ENCODE measurements at places on chromosomes 6 and 20. TPM values are rescaled to one million over a fixed set of nuclear protein-coding genes. Genes with fewer than 3 reads are reported as not detected.

SLC16A10 gene
- 0.02 TPM for total RNA-seq

DNA sequence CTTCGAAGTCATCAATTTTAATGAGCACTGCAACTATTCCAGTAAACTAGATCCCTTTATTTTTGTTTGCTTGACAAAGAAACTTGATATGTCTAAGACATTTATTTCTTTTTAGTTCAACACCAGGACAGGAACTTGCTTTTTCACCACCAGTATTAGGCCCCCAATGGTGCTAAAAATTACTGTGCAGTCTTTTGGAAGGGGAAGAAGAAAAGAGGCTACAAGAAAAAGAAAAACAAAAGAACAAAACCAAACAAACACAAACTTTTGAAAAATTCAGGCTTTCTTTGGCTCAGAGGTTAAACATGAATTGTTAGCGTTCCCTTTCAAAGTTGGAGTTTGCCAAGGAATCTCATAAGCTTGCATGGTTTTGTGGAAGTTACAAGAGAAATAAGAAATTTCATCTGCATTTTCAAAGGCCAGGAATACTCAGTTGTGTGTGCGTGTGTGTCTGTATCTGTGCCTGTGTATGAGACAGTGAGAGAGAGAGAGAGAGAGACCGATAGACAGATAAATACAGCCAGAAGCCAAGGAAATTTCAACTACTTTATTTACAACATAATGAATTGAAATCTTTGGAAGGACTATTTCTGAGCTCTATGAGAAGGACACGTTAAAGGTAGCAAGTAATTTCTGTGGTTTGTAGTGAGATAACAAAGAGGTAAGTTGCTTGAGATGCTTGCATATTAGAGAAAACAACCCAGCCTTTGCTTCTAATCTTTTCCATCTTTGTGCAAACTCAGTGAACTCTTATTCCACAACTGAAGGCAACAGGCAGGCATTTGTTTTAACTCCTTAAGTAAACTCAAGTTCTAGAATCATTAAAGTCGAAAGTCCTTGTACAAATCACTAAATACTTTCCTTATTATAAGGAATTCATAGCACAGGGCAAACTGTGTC, 171.0 kb upstream of the CITED2 start:
- H3K4me3 ChIP-seq = no peak overlapping the region
- no peak overlapping the region for H3K27ac ChIP-seq
- no peaks in the 10 kb centered on the region for H3K36me3 ChIP-seq
- H3K27me3 ChIP-seq = no peaks in the 10 kb centered on the region
- DNase-seq = no peak
- H3K4me1 ChIP-seq = no peaks in the 10 kb centered on the region

- no peak for DNase-seq
- no peaks in the 10 kb centered on the region for H3K4me1 ChIP-seq
- peaks cover 3% of the 10 kb centered on the region for H3K36me3 ChIP-seq
Measured at GRCh38 chr6:108029226-108029921, 45.2 kb downstream of the OSTM1 start.

- DNase-seq = peak; percentile 37
- H3K4me1 ChIP-seq = peaks cover 85% of the 10 kb centered on the region
- H3K4me3 ChIP-seq = peak overlapping the region; percentile 61
- peaks cover 80% of the 10 kb centered on the region for H3K27me3 ChIP-seq
Measured at GRCh38 chr20:38726804-38727606, 2.7 kb downstream of the SLC32A1 start.

DNA sequence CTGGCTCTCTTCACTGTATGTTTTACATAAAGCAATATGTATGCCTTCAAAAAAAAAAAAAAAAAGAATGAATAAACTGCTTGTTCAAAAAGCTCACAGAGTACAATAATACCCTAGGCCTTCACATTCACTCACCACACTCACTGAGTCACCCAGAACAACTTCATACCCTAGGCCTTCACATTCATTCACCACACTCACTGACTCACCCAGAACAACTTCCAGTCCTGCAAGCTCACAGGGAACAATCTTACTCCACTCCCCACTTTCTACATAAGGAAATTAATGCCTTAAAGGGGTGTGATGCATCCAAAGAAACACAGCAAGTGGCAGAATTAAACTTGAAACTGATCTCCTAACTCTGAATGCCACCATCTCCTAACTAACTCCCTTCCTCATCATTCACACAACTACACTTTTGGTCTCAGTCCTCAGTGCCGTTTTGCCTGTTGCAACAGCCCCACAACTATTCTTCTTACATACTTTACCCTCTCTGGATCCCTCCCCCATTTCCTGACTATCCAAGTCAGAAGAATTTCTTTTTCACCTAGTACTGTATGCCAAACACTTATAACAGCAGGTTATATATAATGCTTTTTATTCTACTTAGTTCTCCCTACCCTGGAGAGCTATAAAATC, 34.2 kb downstream of the NHSL1 start:
- H3K4me3 ChIP-seq = no peak overlapping the region
- DNase-seq = no peak
- no peaks in the 10 kb centered on the region for H3K36me3 ChIP-seq
- no peaks in the 10 kb centered on the region for H3K4me1 ChIP-seq

Measured in activated B cell treated with CpG ODN at 0.5 μM for 24 hours (primary cell).